CD4-positive, CD25-positive, alpha-beta regulatory T cell (primary cell): ENCODE measurements at places on chromosomes 7 and 10. TPM values are rescaled to one million over a fixed set of nuclear protein-coding genes. Genes with fewer than 3 reads are reported as not detected.

CAMK2B gene
- not detected for total RNA-seq

DGKI gene
- not detected for total RNA-seq

LOXL4 gene
- not detected for total RNA-seq

- no peak for DNase-seq
These were observed 93.8 kb downstream of the MAP3K8 start for GRCh38 chr10:30527623-30528428.
